ENCODE measurements at places on chromosomes 2 and 18. TPM values are rescaled to one million over a fixed set of nuclear protein-coding genes. Genes with fewer than 3 reads are reported as not detected.

Gene E2F6
- 20.8 TPM for total RNA-seq

Gene ATOH8
- total RNA-seq = 59.1 TPM

Gene SP5
- 0.39 TPM for total RNA-seq

Gene IL36RN
- total RNA-seq = not detected

Gene VWC2L
- total RNA-seq = not detected

Gene C2orf15
- total RNA-seq = not detected

DNA sequence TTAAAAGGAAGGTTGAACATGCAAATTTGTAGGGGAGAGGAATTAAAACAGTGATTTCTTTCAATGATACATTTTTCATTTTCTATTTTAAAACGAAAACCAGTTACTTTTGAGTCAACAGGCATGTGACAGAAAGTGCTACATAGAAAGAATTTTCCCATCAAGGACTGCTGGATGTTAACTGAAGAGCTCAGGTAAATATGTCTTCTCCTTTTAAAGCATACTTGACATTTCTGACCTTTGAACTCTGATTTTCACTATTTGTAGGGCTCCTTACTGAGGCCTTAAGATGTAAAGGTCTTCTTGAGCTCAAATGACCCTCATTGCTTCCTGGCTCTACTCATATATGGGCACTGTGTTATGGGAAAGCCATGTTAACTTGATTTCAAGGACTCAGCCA is 32.4 kb downstream of the FIGN start:
- no peak for DNase-seq

DNA sequence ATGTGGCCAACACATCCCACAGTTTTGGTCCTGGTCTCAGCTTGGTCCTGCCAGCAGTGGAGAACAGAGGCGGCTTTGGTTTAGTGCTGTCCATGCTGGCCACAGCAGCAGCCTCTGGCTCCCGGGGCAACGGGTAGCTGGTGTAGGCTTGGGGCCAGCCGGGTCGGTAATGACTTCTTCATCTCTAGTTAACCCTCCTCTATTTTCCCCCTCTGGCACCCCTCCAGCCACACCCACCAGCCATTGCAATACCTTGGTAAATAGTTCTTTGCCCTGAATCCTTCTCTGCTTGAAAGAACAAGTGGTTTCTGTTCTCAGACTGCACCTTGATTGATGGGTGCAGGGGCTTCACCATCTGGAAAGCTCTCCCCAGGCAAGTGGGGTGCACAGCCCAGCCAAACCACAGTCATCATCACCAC is 31.7 kb upstream of the ZNF396 start:
- DNase-seq = no peak

DNA sequence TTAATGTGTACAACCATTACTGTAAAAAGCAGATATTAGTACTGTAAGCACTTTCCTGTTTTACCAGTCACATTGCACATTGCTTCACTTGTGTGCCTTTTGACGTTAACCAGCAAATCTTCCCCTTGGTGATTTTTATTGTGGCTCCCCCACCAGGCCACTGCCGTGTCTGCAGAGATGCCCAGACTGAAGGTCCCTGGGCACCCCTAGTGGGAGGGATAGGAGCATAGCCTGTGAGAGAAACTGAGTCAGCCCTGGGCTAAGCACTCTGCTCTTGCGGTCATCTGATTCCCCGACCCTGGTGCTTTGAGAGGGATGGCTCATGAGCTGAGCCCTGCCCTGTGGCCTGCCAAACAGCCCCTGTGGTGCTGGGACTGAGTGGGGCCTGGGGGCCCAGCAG is 73.4 kb downstream of the INPP4A start:
- DNase-seq = no peak

DNA sequence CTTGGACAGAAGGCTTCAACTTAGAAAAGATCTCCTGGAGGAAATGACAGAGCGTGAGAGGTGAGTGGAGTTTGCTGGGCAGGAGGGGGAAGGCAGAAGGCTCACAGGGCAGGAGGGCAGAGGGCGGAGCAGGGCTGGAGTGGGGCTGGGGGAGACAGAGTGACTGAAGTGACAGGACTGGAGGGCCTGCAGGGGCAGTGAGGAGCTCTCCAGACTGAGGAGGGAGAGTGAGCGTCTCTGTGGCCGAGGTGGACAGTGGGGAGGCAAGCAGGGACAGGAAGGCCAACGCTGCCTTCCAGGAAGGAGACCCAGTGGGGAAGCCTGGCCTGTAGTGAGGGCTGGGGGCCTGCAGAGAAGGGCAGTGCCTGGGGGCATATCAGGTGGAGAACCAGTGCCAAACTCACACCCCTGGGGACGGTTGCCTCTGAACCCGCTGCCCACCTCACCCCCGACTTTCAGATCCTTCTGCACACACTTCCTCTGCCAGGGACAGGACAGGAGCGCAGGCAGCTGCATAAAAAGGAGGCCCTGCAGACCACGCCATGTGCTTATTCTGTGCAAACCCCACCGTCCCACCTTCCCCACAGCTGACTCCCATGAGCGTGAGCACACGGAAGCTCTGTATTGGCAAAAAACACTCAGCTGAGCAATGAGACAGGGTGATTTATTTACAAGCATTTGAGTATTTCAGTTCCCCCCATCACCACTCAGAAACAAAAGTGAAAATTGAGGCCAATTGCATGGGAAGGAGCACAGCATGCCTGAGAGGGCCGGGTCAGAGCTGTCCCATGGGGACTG is 244.3 kb downstream of the FAM210A start:
- no peak for DNase-seq

DNA sequence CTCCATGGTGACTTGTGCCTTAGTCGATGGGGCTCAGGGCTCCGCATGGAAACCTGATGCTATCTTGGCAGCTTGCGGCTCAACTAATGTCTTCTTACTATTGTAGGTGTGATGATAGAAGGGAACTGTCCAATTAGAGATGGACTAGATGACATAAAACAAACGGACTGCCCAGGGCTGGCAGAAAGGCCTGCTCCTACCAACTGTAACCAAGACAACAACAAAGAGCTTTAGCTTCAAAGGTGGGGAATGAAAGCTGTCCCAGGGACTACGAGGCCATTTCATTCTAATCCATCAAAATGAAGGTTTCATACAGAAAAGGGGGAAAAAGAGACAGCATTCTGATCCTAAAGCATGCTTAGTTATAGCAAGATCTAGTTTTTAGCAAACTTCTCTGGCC is 186.9 kb upstream of the ACAA2 start:
- no peak for DNase-seq

DNA sequence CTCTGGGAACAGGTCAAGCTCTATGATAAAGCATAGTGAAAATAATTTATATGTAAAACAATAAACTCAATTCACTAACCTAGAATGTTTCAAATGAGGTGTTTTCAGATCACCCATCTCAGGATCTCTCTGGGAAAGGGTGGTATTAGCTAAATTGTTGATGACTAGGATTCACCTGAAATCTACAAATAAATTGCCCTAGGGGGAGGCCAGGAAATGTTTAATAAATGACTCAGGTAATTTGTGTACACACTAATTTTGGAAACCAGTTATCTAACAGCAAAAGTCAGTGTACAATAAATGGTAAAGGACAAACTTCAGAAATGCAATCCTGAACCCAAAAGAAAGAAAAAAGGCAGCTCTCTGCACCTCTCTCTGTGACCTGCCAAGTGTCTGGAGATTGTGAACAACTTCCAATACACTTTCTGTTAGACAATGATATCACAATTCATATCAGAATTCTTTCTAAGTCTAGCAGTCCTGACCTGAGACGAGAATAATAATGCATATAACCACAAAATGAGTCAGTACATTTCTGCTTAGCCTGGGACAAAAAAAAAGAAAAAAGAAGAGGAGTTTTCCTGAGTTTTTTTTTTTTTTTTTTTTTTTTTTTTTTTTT is 760.0 kb downstream of the EPHA4 start:
- no peak for DNase-seq

- DNase-seq = peak; percentile 38
Measured at GRCh38 chr2:42722320-42723190, 41.4 kb downstream of the OXER1 start.

GRCh38 chr18:154151-154550 is 4.2 kb upstream of the USP14 start:
- DNase-seq = no peak

- no peak for DNase-seq
Measured at GRCh38 chr18:36321658-36322407, 24.3 kb downstream of the FHOD3 start.

- no peak for DNase-seq
Measured at GRCh38 chr2:44273076-44273475, 2.2 kb upstream of the SLC3A1 start.

DNA sequence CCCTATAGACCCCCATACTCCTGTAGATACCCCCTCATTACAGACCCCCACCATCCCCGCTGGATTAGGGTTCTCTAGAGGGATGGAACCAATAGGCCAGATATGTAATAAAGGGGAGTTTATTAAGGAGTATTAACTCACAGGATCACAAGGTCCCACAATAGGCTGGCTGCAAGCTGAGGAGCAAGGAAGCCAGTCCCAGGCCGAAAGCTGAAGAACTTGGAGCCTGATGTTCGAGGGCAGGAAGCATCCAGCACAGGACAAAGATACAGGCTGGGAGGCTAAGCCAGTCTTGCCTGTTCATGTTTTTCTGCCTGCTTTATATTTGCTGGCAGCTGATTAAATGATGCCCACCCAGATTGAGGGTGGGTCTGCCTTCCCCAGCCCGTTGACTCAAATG is 106.6 kb downstream of the AGAP1 start:
- no peak for DNase-seq

DNA sequence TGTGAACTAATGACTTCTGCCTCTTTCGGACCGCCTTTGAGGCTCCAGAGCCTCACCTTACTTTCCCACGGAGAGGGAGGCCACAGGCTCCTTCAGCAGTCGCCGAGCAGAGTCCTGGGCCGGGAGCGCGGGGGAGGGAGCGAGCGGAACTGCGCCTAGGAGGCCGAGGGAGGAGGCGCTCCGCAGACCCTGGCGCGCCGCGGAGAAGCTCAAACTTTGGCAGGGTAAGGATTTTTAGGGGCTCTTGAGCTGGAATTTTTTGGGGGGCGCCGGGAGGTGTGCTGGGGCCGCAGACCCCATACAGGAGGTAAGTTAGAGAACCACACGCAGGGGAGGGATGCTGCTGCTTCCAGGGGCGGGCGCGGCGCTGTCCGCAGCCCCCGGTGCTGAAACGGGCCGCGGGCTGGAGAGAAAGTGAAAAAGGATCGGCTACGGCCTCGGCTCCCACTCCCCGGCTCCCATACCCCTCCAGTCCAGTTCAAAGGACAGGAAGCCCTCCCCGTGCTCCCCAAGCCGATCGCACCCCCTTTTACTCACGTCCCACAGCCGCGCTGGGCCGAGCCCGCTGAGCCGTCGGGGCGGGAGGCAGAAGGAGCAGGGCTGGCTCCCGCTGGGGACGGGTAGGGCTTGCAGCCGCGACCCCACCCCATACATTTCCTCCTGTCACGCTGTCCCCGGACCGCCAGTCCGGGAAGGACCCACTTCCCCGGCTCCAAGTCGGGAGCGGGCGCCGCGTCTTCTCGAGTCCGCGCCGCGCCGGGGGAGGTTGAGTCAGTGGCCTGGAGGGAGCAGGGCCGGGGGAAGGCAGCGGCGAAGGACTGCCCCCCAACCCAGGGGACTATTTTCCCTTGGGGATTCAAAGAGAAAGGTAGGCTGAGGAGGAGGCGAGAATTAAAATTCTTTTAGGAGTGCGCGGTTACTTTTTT is at the start of gene CNGA3:
TSS of gene CNGA3 (plus strand) at position 146 of the 926 bp plus-strand sequence. CDS start 23,520 bp downstream, outside the sequence.
- peak; percentile 23 for DNase-seq

DNA sequence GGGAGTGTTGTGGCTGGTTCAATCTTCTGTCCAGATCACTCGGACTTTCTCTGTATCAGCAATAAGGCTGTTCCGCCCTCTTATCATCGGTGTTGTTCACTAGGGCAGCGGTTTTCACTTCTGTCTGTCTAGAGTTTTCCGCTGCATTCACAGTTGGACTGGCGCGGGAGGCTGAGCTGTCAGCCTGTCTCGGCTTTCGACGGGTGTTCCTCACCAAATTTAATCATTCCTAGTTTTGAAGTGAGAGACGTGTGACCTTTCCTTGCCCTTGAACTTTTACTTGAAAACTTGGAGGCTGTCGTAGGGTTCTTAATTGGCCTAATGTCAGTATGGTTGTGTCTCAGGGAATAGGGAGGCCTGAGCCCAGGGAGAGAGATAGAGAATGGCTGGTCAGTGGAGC is 108.3 kb downstream of the NFATC1 start:
- no peak for DNase-seq

- DNase-seq = no peak
Measured at GRCh38 chr2:209424781-209425470, 1.1 kb downstream of the MAP2 start.
